ENCODE measurements at places on chromosomes 3 and 15.

DNA sequence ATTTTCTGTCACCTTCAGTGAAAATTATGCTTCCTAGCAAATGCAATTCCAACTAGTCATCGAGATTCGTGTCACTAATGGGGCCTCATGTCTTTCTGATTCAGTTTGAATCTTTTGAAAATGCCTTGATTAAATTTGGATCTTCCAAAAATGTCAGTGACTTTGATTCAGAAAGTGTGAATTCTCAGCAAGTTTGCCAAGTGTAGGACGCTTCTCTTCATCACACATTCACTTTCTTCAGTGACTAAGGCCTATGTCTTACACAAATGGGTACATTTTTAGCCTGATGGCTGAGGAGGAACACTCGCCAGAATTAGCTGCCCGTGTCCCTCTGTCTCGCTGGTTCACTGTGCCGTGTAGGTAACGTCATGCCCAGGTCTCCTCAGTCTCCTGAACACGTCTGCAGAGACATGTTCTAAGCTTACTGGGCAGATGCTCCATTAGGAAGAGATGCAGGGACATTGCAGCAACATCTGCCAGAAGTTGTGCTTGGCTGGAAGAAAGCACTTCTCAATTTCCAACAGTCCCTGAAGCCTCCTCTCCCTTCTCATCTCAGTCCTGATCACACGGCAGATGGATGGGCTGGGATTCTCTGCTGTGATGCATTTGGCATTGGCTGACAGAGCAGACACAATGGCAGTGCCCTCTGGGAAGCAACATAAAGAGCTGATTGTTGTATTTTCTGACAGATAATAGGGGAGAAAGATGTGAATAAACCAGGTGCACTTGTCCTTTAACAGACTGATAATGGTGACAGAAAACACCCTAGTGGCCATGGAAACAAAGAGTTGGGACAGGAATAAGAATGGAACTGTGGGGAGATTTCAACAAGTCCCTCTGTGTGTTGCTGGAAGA, 29.1 kb upstream of the LYZL4 start:
- no peak for DNase-seq

GRCh38 chr3:189393598-189393997, 221.8 kb downstream of the TPRG1 start:
- peak; percentile 11 for DNase-seq

DNA sequence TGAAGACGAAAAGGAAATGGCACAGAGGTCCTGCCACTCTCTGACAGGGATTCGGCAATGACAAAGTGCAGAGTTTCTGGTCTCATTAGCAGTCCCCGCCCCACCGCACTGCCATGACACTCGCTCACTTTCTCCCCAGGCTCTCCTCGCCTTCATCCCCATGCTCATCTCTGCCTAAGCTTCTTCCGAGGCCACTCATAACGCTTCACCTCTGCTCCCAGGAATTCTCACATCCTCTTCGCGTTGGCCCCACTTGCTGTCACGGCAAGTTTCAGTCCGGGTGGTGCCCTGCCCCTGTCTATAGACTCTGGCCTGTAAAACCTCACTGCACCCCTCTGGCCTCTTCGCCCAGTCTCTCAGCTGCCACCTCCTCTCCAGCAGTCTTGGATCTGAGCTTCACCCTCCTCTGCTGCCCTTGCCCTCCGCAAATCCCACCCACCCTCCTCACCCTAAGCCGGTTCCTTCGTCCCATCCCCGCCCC, 654 bp downstream of the RUBCN start:
- DNase-seq = peak; percentile 34

GRCh38 chr3:188431553-188431952, 277.6 kb downstream of the LPP start:
- no peak for DNase-seq

GRCh38 chr15:36965570-36966342, 134.6 kb downstream of the MEIS2 start:
- no peak for DNase-seq

GRCh38 chr15:69167218-69167846, 6.9 kb downstream of the GLCE start:
- DNase-seq = no peak

- peak; percentile 54 for DNase-seq
These were observed 21.9 kb downstream of the PLCL2 start for GRCh38 chr3:16906682-16907081.

- no peak for DNase-seq
These were observed 106.7 kb downstream of the DPH6 start for GRCh38 chr15:35439291-35439690.

DNA sequence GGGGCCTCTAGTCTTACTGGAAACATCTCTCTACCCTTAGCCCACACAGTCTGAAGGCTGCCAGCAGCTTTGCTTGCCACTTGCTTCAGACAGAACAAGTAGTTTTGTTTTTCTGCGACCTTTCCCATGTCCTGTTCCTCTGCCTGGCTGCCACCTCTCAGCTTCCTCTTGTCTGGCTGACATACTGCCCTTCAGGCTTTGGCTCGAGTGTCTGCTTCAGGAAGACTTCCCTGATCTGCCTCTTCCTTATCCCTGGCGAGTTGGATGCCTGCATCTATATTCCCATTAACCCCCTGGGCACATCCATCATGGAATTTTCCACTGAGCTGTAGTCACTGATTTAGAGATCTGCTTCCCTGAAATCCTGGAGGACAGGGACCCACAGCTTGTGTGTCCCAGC, 25.1 kb upstream of the CPNE9 start:
- no peak for DNase-seq

DNA sequence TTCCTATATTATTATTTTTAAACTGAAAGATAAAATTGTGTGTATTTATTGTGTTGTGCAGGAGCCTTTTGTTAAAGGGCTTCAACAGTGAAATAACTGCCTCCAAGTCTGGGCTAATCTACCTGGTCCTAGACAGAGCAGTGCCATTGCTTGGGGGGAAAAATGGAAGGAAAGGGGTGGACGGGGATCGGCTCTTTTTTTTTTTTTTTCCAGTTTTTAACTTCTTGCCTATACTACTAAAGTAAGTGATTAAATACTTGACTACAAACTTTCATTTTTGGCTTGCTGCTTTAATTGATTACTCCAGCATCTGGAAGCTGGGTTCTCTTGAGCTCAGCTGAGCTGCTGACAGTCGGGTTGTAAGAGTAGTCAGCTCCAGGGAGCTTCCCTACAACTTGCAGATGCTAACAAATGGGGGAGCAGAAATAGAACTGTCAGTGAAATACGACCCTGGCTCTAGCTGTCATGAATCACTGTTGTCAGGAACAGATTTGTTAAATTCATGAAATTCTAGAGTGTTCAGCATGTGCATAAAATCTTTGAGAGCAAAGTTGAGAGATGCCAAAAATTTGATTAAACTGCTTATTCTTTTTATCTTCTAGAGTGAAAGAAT, 276.7 kb downstream of the ROBO1 start:
- no peak for DNase-seq

- no peak for DNase-seq
These were observed 33.0 kb upstream of the HHATL start for GRCh38 chr3:42735615-42736014.

DNA sequence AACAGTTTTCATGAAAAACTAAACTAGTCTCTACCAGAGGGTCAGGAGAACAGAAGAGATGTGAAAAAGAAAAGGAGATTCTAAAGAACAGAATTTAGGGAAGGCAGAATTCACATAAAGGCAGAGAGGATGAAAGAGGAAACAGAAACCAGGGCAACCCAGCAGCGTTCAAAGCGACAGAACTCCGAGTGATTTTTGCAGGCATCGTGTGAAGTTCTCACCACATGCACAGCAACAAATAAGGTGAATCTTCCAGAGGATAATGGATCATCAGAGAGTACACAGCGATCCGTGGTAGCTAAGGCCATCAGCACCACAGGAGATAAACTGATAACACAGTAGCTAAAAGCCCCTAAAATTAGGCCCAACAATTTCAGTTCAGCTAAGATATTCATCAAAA, 250.8 kb upstream of the THBS1 start:
- DNase-seq = no peak

- DNase-seq = peak; percentile 80
These were observed at the start of gene PLSCR2 for GRCh38 chr3:146469150-146470017. Gene PLSCR2 (minus strand): TSS chr3:146469561. CDS start chr3:146459904, 9,657 bp downstream.

DNA sequence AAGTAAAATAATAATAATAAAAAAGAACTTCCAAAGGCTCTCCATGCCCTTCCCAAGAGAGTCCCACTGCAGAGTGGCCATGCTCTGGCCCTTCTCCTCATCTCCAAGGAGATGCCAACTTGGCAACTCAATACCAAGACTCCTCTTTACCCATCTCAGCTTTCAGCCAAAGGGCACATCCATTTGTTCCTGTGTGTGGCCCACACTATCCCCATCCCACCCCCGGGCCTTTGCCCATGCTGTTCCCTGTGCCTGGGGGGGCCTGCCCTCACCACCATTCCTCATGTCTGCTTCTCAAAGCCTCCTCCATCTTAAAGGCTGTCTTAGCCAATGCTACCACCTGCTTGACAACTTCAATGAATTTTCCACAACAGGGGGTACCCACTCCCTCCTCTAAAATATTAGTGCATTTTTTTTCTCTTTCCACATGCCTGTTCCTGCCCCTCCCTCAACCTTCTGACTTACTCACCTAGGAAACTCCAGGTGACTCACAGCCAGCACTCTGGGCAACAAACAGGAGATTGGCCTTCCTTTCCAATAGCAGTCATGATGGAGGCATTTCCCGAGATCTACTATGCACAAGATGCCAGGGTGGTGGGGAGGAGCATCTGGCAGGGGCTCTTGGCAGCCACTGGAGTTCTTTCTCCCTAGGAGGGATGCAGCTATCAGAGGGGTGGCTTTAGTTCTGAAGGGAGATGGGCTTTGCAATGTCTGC, 109.4 kb upstream of the SMAD3 start:
- DNase-seq = no peak

GRCh38 chr3:191882289-191882688, 421.3 kb downstream of the PYDC2 start:
- DNase-seq = no peak

DNA sequence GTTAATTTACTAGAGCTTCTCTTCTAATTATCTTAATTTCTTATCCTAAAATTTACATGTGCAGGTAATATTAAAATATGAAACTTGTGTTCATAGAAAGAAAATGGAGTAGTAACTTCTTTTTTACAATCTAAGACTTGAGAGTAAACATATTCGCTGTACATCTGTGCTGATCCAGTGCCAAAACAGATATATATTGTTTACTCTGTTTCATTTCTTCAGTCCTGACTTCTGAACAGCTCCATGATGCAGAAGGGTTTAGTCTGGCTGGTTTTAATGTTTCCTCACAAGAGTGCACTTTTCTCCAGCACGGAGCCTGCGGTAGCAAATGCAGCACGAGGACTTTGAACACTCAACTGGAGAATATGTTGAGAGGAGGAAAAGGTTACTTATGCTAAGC, 306.8 kb downstream of the EPHA3 start:
- DNase-seq = no peak

DNA sequence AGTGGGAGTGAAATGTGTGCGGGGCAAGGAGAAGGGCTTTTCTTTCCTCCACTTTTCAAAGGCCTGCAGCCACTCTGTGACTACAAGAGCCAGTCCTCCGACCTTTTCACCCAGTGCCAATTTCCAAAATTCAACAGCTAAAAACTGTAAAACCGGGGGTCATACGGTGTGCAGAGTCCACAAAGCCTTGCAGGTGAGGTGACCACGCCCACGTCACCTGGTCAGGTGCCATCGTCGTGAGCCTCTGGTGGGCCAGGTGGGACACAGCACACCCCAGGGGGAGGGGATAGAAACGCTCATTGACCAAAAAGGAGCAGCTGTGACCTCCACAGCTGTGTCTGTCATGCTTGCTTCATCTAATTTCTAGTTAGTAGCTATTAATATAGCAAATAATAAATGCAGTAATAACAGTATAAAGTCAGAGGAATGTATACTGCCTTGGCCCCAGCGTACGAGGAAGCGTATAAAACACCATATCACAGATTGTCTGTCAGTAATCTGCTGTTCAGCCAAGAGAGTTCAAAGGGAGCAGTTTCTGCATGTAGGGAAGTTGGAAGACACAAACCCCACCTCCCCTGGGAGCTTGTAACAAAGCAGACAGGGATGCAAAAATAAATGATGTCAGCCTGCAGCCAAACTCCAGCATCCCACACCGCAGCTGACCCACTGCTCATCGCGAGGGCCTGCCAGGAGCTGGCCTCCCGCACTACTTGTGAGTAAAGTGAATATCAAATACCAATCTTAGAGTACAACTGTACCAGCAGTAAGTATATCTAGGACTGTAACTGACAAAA, 86.7 kb downstream of the VGLL4 start:
- DNase-seq = no peak

DNA sequence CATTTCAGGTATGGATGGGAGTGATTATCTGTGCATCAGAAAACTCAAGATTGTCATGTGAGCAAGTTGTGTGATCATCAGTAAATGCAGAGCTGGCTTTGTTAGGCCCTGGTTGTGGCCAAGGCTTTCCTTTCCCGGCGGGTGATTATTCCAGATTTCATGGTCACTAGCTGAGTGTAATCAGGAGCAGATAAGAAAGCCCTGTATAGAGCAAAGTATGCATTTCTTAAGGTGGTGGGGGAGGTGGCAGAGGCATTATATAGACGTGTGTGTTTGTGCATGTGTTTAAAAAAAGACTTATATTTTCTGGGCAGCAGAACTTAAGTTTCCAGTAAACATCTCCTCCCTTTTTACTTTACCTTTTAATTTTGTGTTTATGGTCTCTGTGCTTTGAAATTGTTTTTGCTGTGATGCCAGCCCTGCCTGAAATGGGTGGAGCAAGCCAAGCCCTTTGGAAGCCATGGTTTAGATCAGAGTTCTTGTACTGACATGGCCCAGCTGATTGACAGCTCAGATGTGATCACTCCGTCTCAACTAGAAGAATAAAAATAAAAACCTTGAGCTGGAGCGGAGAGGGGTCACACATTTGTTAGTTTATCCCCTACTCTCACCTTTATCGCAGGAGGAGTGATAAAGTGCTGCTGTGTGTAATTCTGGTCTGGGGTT, 22.2 kb downstream of the SMAD3 start:
- no peak for DNase-seq

DNA sequence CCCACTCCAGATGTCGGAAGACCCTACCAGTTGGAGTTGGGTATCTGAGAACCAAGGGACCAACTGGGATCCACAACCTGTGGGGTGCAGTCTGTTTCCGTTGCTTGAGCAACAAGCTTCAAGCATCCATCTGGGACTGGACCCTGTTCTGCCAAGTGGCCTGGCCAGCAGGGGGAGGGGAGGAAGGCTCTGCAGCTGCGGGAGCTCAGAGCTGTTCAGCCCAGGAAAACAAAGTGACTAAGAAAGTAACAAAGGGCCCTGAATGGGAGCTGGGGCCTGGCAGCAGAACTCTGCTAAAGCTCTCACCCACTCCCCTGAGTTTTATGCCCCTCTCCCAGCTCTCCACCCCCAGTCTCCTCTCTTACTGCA, 2.7 kb downstream of the TYRO3 start:
- DNase-seq = no peak

DNA sequence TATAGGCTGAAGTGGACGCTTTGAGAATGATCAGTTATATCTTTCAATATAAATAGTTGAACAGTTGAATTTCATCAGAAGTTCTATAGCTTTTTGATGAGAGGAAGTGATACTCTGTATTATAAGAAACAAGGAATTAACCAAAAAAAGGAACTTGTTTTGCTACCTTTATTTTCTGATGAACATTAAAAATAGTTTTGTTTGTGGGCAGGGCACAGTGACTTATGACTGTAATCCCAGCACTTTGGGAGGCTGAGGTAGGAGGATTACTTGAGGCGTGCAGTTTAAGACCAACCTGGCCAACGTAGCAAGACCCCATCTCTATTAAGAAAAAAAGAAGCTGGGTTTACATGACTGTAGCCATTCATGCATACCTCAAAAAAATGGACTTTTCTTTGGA, 16.7 kb downstream of the BLOC1S6 start:
- DNase-seq = no peak

GRCh38 chr3:16869261-16870005, 15.3 kb upstream of the PLCL2 start:
- no peak for DNase-seq

GRCh38 chr3:32977861-32978260, 26.4 kb downstream of the CCR4 start:
- no peak for DNase-seq

GRCh38 chr3:101642441-101642840, 34.5 kb downstream of the ZBTB11 start:
- no peak for DNase-seq
